ENCODE measurements at places on chromosomes 3 and 15.

DNA sequence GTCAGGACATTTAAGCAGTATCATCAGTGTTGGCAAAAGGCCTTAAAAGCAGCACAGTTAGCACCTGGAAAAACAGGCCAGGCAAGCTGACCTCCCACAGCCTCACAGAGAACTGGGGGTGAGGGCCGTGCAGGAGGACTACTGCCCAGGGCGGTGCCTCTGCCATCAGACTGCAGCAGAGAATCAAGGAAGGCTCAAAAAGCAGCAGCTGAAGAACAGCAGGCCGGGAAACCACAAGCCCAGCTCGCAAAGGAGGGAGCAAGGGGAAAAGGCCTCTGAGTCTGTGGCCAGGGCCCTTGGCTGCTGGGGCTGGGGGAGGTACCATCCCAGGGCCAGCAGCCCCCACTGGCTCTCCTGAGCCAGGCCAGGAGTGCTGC is 84.2 kb downstream of the SEC22A start:
- H3K36me3 ChIP-seq: peaks cover 19% of the 10 kb centered on the region
- H3K4me3 ChIP-seq: no peak overlapping the region

- no peaks in the 10 kb centered on the region for H3K27me3 ChIP-seq
- no peak overlapping the region for H3K4me3 ChIP-seq
- H3K36me3 ChIP-seq: no peaks in the 10 kb centered on the region
- peaks cover 4% of the 10 kb centered on the region for H3K4me1 ChIP-seq
- DNase-seq: no peak
Measured at GRCh38 chr15:34647569-34648293, 64.3 kb upstream of the GOLGA8B start.

- no peaks in the 10 kb centered on the region for H3K27me3 ChIP-seq
- no peak overlapping the region for H3K4me3 ChIP-seq
- no peak for DNase-seq
- peaks cover 8% of the 10 kb centered on the region for H3K4me1 ChIP-seq
- no peak overlapping the region for H3K27ac ChIP-seq
Measured at GRCh38 chr15:78361771-78362506, 21.8 kb downstream of the CRABP1 start.

- H3K27ac ChIP-seq: no peak overlapping the region
- H3K4me3 ChIP-seq: no peak overlapping the region
- no peaks in the 10 kb centered on the region for H3K27me3 ChIP-seq
- DNase-seq: no peak
Measured at GRCh38 chr3:93992207-93992606, 12.3 kb downstream of the ARL13B start.

GRCh38 chr15:43529141-43529540 is 11.7 kb downstream of the MAP1A start:
- H3K27ac ChIP-seq: no peak overlapping the region
- H3K27me3 ChIP-seq: no peaks in the 10 kb centered on the region
- H3K36me3 ChIP-seq: no peaks in the 10 kb centered on the region

DNA sequence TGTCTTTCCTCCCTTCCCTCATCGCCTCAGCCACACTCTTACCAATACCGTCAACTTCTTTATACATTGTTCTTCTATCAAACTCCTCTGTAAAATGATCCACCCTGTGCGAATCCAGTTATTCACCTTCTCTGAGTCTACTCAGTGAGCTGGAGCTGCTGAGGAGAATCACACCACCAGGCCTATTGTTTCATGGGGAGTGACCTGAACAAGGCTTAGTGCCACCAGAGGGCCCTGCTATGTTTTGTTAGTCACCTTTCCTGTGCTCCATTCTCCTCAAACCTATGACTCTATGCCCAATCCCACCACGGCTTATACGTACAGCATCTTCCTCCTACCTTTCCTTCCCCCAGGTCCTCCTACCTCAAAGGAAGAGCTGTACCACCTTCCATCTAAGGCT is 50.4 kb upstream of the MED12L start:
- no peak for DNase-seq
- H3K4me1 ChIP-seq: no peaks in the 10 kb centered on the region
- H3K4me3 ChIP-seq: no peak overlapping the region

- H3K36me3 ChIP-seq: no peaks in the 10 kb centered on the region
- DNase-seq: no peak
- no peaks in the 10 kb centered on the region for H3K4me1 ChIP-seq
Measured at GRCh38 chr3:109411547-109411946, 74.2 kb upstream of the DPPA4 start.

DNA sequence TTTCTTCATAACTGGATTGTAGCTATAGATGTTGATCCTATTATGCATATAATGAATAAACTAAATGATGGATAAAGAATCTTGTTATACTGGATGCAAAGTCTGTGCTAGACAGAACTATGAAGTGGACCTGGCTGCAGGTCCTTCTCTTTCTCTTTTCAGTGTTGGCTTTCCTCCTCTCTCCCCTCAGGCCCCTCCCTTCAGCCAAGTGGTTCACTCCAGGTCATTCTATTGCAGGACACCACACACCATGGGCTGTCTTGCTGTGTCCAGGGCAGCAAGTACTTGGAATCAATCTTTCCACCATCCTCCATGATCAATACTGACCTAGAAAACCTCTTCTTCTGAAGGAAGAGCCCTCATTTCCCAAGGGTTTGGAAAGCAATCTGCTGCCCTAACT is 20.3 kb downstream of the EIF4E3 start:
- H3K27ac ChIP-seq: no peak overlapping the region
- no peaks in the 10 kb centered on the region for H3K27me3 ChIP-seq
- H3K36me3 ChIP-seq: no peaks in the 10 kb centered on the region
- H3K4me3 ChIP-seq: no peak overlapping the region
- no peaks in the 10 kb centered on the region for H3K4me1 ChIP-seq
- no peak for DNase-seq

GRCh38 chr3:43659250-43659880 is 31.4 kb upstream of the ABHD5 start:
- no peak overlapping the region for H3K4me3 ChIP-seq
- no peaks in the 10 kb centered on the region for H3K4me1 ChIP-seq
- no peaks in the 10 kb centered on the region for H3K27me3 ChIP-seq
- no peak for DNase-seq
- no peak overlapping the region for H3K27ac ChIP-seq
